ENCODE measurements at places on chromosomes 12 and 14.

DNA sequence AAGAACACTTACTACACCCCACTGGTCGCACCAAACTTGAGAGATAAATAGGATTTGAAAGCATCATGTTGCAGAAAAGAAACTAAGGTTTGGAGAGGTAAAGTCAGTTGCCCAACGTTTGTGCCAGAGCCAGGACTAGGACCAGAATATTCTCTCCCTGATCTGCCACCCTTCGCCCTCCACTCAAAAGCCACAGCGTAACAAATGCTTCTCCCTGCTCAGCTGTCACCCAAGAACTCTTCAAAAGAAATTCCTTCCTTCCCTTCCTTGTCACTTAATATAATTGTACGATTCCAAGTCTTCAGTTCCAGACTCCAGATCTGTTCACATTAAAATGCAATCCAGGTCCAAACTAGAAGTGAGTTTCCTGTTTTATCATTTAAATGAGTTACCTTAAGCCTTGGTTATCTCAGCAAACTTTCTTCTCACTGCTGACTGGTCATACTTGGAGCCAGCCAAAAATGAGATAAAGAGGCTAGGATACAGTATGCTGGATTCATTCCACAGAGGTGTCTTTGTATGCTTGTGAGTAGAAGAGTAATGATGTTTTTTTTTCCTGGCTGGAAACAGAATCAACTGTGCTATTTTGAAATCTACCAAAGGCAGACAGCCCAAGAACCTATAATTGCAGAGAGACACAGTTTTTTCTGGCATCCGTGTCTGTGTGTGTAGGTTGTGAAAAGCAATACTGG lies 12.8 kb upstream of the PPFIBP1 start:
- no peak for DNase-seq

- DNase-seq: no peak
Measured at GRCh38 chr12:126949558-126949957, 1317.4 kb upstream of the TMEM132C start.

DNA sequence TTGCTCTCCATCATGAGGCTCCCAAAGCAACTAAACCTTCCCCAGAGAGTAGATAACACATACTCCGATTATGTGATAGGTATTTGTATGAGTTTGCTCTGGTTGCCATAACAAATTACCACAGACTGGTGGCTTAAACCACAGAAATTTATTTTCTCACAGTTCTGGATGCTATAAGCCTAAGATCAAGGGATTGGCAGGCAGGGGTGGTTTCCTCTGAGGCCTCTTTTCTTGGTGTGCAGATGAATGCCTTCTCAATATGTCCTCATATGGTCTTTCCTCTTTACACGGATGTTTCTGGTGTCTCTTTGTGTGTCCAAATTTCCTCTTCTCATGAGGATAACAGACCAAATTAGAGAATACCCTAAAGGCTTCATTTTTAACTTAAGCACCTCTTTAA lies 285.8 kb upstream of the GRIP1 start:
- DNase-seq: no peak

DNA sequence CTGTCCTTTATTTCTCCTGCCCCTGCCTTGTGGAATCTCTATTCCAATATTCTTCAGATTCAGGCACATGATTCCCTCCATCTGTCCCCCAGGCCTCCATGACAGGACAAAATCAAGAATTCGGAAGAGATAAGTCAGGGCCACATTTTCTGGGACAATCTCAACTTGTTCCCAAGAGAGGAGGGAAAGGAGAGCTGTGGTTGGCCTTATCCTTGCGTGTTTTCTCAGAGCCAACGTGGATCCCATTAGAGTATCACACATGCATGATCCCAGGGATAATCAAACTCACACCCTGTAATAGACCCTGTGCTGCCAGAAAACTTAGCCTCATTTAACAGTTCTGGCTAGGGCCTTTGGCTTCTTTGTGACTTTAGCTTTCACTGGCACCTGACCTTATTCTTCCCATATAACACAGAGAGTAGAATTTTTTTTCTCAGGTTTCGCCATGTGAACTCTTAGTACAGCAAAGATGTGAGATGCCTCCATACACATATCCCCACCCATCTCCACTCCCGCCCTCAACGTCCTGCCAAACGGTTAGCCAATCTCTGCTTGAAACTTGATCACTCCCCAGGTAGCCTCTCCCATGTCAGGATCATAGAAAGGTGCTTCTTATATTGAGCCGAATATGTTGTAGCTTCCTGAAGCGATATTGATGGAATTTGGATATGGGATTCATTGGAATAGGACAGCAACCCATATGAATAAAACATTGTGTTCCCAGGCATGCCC lies 6.7 kb upstream of the KRT1 start:
- DNase-seq: no peak

- DNase-seq: no peak
Measured at GRCh38 chr12:8622646-8623045, 10.0 kb upstream of the AICDA start.

- no peak for DNase-seq
Measured at GRCh38 chr12:98814254-98814653, 169.2 kb downstream of the APAF1 start.

GRCh38 chr12:23770202-23770938 lies 179.1 kb downstream of the SOX5 start:
- no peak for DNase-seq

DNA sequence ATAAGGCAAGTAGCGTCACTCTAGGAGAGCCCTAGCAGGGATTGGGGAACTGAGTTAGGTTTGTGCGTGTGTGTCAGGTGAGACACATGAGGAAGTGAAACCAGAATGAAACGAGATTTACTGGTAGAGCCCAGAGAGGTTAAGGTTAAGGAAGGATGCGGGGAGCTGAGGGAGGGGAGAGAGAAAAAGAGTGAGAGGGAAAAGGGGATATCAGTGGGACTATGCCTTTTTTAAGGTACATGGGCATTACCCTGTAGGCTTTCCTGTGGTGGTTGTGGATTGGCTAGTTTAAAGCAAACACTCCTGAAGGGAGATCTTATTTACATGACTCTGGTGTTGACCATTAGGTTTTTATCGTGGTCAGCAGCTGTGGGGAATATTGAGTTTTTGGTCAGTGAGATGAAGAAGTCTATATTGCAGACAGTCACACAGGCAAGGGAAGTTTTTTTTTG lies 13.9 kb downstream of the ZDHHC17 start:
- no peak for DNase-seq

- no peak for DNase-seq
Measured at GRCh38 chr14:68654471-68654941, 138.4 kb downstream of the ZFP36L1 start.

- no peak for DNase-seq
Measured at GRCh38 chr14:61615743-61616523, 79.4 kb upstream of the HIF1A start.

DNA sequence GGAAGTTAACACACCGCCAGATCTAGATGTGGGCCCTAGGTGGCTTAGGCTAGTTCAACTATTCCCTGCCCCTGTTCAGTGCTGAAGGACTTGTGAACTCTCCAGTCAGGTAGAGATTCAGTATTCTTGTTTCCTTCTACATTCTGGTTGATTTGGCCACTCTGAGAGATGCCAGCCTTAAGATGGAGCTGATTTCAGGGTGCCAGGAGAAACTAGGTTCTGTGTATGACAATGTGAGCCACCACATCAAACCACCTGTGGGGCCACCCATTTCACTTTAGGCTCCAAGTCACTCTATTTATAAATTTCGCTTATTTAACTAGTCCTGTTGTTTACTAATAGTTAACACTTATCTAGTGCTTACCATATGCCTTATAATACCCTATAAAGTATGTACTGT lies 26.0 kb downstream of the FRMD6 start:
- no peak for DNase-seq

All from NCI-H2081 treated with DMSO at 0.1 percent for 48 hours (cell line).